ENCODE measurements at places on chromosomes 7 and 10.

DNA sequence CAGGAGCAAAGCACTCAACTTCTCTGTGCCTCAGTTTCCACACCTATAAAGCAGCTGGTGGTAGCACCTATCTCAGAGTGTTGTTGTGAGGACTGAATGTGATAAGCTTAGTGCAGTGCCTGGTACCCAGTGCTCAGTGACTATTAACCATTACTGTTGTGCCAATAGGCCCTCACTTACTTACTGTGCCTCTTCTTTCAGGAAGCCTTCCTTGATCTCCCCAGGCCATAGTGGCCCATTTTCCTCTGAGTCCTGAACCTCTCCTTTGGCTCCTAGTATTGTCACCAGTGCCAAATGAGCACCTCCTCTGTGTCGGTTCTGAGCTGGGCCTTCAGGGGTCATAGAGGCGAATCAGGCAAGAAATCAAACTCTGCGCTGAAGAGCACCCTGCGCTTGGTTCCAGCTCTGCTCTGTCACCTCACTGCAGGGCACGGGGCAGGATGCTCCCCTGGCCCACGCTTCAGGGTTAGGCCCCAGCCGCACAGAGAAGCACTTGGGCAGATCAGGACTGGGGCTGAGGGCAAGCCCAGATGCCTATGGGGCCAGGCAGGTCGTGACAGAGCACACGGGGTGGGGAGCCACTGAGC lies 2.5 kb downstream of the CALHM1 start:
- no peak for DNase-seq

DNA sequence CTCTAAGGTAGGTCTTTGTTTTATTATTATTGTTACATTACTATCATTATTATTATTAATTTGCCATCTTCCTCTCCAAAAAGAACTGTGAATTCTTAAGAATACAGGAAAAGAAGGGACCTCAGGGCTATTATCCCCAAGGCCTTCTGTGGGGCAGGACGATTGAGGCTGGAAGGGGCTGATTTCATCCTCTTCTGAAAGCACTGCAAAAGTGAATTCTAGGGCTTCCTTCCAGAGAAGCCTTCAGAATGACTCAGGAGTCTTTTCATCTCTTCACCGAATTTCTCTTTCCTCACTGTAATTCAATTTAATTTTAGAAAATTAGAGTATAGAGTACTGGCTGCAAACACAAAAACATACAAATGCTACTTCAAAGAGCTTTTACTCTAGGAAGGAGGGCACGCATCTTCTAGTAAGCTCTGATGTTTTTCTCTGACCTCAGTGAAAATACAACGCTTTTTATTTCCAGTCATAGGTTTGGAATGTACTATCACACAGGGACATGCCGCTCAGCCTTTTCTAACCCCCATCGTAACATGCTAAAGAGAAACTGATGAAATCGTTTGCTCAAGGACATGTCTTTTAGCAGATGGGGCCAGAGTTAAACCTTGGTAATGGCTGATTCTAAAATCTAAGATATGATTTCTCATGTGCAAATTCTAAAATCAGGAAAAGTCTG lies 280.2 kb upstream of the PITRM1 start:
- no peak for DNase-seq

DNA sequence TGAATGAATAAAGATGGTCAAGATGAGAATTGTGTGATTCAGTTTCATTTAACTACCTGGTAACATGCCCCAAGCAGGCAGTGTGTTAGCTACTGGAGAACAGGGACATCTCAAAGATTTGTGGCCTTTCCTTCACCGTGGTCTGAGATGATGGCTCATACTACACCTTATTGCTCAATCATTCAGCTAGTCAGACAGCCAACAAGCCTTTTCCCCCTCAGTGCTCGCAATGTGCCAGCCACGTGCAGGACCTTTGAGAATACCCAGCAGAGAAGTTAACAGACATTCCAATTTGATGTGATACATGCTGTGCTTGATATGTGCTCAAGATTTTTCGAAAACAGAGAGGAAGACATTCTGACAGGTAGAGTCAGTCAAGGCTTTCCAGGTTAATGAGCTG lies 562.8 kb downstream of the SUGCT start:
- DNase-seq: no peak

GRCh38 chr10:73537288-73537687 lies 41.5 kb upstream of the PPP3CB start:
- DNase-seq: no peak

GRCh38 chr10:58385784-58386112 lies 538 bp downstream of the TFAM start:
- DNase-seq: no peak
